ENCODE measurements at places on chromosomes 13 and 19.

DNA sequence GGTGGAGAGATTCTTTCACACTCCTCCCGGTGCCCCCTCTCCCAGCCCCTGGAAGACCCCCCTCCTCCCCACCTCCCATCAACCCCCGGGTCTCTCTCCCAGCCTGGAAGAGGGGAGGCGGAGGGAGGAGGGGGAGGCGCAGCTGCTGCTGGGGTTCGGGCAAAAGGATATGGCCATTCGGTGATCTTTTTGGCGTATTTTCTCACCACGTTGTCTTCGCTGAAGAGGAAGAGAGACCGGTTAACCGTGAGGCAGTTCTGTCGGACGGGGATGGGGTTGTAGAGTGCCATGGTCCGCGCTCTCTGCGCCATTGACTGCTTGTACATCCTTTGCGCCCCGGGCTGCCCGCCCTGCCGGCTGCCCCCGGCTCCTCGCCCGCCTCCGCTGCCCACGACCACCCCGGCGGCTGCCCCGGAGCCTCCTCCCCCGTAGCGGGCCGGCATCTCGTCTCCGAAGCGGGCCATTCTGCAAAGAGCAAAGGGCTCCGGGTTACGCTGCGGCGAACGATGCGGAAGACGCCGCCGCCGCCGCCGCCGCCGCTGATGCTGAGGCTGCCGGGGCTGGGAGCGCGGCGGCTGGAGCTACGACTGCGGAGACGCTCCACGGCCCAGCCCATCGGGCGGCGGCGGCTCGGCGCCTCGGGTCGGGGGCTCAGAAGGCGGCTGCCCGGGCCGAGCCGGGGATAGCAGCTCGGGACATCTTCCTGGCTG lies 363 bp downstream of the CACNA1A start:
- no peak for DNase-seq

GRCh38 chr13:24788538-24788937 lies 24.6 kb downstream of the RNF17 start:
- no peak for DNase-seq

- DNase-seq: no peak
Measured at GRCh38 chr13:84137292-84137691, 255.0 kb upstream of the SLITRK1 start.

GRCh38 chr19:30064771-30065494 lies 122.9 kb downstream of the URI1 start:
- no peak for DNase-seq

DNA sequence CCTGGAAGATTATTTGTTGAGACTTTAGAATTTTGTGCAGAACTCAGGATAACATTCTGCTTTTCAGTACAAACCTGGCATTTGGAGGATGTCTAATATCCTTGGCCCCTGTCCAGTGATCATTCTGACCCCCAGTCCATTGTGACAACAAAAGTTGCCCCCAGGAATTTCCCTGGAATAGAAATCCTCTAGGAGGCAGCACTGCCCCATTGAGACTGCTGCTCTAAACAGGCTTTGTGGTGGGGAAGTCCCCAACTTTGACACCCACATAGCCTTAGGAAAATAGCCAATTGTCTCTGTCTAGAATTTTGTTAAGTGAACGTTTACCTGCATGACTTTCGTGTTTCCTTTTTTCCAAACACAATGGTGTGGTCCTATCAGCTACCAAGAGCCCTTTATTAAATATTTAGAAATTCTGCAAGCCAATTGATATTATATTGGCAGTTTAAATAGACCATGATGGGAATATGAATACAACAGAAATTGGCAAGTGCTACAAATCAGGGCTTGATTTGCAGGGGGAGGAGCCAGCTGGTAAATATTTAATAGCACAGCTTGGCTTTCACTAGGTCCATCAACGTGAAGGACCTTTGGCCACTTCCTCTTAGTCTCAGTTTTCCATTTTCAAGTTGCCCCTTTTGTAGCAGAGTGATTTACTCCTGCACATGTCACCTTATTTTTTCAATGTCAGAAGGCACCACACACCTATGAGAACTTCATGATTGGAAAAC lies 451.7 kb downstream of the EFNB2 start:
- DNase-seq: peak; percentile 55

GRCh38 chr13:76912476-76912875 lies 26.3 kb upstream of the KCTD12 start:
- no peak for DNase-seq

DNA sequence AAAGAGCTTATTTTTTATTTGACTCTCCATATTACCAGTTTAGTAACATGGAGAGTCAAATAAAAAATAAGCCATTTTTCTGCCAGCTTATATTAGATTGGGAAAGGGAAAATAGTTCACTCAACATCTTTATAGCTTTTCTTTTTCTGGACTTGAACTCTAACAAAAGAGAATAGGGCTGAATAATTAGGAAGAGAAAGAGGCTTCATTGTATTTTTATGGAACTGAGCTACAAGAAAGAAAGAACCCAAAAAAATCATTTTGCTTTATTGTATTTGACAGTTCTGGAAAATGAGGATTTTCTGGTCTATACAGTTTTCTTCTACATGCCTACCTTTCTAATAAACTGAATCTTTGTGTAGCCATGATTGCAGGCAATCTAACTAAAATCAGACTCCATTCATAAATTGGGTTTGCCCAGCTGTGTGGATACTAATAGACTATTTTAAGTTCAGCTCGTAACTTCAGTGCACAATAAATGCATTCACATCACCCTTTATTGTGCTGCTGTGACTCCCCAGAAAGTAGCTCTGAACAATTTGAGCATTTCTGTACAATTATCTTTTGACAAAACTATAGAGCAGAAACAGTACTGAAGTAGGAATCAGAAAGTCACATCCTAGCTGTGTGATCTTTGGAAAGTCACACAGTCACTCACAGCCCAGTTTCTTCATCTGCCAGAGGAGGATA lies 115.3 kb downstream of the STOML3 start:
- no peak for DNase-seq

DNA sequence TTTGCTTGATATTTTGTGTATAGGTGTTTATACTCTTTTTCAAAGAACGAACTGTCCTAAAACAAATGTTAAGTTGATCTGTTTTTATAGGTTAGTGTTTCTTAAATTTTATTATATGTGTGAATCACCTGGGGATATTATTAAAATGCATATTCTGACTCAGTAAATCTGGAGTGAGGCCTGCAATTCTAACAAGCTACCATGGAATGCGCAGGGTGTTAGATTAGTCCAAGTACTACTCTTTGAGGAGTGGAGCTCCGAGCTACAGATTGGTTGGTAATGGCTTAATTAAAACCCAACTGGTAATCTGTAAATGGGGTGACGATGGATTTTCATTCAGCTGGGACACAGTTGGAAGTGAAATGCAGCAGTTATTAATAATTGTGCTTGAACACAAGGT lies 214.1 kb upstream of the UFM1 start:
- no peak for DNase-seq

- DNase-seq: no peak
Measured at GRCh38 chr13:75724752-75725517, 88.8 kb downstream of the LMO7 start.

- DNase-seq: no peak
Measured at GRCh38 chr13:97367016-97367822, 66.8 kb upstream of the RAP2A start.

GRCh38 chr19:18366021-18366435 lies 19.9 kb upstream of the GDF15 start:
- DNase-seq: no peak

DNA sequence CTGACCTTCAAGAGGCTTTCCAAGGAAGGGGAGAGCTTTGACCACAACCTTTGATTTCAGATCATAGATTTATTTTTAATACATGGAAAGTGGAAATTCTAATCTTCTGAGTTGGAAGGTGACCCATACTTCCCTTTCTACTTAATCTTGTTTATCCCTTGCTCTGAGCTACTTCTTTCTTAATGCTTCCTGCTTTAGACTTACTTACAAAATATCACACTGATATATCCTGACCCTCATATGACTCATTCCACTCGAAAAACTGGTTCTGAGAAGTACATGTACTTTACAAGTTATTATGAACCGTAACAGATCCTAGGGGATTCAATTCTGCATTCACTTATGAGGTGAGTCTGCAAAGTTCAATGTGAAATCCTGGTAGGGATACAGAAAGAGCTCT lies 76.2 kb upstream of the IRS2 start:
- no peak for DNase-seq

DNA sequence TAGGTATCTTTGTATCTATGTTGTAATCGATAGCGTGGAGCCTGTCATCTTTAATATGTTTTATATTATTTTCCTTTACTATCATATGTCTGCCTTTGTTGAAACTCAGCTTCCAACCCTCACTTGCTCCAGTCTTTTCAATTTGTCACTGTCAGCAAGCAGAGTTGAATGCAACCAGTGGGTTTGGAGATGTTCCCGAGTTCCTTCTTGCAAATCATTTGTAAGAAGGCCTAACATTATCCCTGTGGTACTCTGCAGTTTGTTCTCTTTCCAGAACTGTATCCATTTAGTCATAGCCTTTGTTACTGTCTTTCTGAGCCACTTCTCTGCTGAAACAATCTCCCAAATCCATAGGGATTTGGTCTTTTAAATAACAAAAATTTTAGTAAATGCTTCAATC lies 41.8 kb downstream of the RNASEH2B start:
- DNase-seq: no peak

- no peak for DNase-seq
Measured at GRCh38 chr19:51063664-51064063, 1.2 kb downstream of the KLK13 start.

GRCh38 chr19:49749771-49750170 lies 13.3 kb downstream of the TSKS start:
- DNase-seq: no peak

- no peak for DNase-seq
Measured at GRCh38 chr13:97133955-97134354, 88.2 kb upstream of the MBNL2 start.

GRCh38 chr19:3423183-3423829 lies 56.9 kb downstream of the NFIC start:
- DNase-seq: no peak

DNA sequence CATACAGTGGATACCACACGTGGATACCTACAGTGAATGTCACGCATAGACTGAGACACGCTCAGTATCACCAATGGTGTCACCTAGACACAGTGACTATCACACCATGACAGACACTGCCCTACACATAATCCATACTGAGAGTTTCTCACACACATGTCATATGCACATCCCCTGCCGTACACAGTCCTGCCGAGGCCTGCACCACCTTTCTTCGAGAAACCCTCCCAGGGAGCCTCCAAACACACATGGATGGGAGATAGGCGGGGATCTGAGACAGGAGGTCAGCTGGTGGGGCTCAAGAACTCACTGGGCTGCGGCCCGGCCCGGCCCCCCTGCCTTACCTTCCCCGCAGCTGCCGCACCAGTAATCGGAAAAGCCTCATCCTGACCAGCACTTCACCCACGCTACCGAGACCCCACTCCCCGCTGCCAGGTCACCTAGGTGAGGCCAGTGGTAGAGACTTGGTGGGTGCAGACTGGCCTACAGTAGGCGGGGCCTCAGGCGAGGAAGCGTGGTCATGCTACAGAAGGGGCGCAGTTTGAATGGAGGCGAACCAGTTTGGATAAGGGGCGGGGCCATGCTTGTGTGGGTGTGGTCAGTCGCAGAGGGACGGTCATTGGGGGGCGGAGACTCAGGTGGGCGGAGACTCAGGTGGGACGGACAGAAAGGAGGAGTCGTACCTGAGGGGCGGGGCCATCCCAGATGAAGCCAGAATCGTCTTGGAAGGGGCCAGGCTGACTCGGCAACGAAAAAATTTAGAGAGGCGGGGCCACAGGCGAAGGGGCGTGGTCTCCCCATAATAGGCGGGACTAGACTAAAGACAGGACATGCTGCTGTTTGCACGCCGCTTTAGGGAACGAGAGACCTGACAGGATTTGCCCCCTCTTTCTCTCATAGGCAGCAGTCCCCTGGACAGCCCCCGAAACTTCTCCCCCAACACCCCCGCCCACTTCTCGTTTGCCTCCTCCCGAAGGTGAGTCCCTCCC lies 2.1 kb downstream of the MAST1 start:
- DNase-seq: peak; percentile 85

DNA sequence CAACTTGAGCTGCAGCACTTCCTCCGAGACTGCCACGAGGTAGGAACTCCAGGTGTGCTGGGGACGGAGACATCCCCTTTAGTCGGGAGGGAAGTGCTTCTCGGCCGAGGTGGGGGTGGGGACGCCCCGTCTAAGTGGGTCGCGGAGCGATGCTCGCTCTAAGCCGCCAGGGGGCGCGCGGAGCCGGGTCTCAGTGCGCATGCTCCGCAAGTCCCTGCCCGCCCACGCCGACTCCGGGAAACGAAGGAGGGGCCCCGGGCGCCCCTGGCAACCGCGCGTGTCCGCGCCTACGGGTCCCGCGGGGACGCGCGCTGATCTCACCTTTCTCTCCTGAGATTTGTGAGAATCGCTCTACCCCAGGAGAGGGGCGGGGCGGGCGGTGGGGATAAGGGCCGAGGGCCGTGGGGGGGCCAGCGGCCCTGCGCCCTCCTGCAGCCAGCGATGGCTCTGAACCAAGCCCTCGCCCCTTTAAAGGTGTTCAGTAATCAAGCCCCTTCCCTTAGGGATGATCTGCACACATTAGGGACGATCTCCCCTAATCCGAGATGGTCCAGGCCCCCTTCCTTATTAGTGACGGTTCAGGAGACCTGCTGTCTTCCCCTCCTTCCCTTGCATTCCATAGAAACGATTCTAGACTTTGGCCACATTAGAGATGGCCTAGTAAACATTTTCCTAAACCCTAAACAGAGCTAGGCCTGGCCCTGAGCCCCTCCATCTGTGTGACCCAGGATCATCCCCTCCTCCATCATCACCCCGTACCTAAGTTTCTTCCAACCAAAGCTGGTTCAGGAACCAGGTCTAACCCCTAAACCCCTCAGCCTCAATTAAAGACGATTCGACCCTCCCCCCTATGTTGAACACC lies 47.3 kb upstream of the SHKBP1 start:
- DNase-seq: peak; percentile 94

DNA sequence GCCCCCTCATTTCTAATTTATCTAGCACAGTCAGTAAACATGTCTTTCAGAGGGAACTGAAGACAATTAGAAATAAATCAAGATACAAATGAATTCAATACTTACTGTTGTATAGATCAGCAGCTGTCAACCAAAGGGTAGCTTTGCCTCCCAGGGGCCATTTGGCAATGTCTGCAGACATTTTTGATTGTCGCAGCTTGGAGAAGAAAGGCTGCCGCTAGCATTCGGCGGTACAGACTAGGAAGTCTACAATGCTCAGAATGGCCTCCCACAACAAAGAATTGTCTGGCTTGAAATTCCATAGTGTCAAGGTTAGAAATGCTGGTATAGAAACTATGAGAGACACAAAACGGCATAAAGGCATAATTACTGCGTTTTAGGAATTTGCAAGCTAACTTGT lies 91.6 kb downstream of the RGCC start:
- no peak for DNase-seq

DNA sequence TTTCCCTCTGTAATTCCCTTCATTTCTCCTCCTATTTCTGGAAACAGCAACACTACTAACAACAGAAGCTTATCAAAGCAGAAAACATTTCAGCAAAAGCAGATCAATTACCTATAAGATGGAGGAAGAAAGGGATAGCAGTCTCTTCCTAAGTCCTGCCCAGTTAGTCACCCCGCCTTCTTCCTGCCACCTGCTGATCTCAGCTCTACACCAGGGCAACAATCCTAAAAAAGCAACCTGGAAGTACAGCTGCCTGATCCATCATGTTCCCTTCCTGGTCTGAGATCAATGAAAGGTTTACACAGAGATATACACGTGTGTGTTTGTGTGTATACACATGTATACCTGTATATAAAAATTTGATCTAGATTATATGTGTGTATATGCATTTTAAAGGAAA lies 59.4 kb downstream of the TSC22D1 start:
- DNase-seq: no peak

All from WERI-Rb-1 (cell line).